ENCODE measurements at places on chromosomes 6 and 20.
A peak's percentile ranks its signal among the peaks of the same experiment; 100 is the strongest.

- DNase-seq = no peak
Measured at GRCh38 chr6:155645325-155645724, 189.7 kb upstream of the NOX3 start.

- DNase-seq = peak; percentile 28
Measured at GRCh38 chr6:39791850-39792539, at the start of gene DAAM2. TSS of gene DAAM2 (plus strand) at chr6:39792376. CDS start at chr6:39856303, 63,927 bp downstream.

DNA sequence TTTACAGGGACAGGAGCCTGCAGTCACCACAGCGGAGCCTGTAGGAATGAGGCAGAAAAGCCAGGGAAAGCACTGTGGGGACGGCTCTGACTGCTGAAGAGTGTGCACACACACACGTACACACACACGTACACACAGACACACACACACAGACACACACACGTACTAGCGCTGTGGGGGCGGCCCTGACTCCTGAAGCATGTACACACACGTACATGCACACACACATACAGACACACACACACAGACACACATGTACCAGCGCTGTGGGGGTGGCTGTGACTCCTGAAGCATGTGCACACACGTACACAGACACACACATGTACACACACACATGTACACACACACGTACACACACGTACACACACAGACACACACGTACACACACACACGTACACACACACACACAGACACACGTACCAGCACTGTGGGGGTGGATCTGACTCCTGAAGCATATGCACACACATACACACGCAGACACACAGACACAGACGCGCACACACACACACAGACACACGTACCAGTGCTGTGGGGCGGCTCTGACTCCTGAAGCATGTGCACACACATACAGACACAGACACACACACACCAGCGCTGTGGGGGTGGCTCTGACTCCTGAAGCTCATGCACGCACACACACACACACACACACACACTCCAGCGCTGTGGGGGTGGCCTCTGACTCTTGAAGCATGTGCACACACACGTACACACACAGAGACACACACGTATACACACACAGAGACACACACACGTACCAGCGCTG, 127.3 kb downstream of the DLL1 start:
- DNase-seq = no peak

- DNase-seq = no peak
Measured at GRCh38 chr20:58012731-58013510, 215.5 kb downstream of the ANKRD60 start.

DNA sequence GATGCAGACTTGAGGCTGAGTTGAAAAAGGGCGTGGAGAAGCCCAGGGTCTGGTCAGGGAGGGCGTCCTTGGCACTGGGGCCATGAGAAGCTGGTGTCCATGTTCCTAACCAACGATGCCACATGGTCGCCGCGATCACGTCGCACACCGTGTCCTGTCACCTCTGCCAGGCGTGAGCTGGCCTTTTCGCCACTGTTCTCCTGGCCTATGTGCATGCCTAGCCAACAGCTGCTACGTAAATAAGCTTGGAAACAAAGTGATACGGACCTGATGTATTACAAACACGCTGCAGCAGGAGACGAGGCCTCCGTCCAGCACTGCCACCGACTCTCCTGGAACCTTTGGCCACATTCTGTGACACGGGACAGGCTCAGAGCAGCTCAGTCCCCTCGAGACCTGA, 22.0 kb upstream of the KIF25 start:
- DNase-seq = peak; percentile 5

- no peak for DNase-seq
Measured at GRCh38 chr20:52204136-52204535, 12.6 kb upstream of the ZFP64 start.

GRCh38 chr20:61596687-61597330, 344.7 kb downstream of the CDH4 start:
- DNase-seq = no peak

- no peak for DNase-seq
Measured at GRCh38 chr6:45663251-45664221, 285.8 kb upstream of the SUPT3H start.

DNA sequence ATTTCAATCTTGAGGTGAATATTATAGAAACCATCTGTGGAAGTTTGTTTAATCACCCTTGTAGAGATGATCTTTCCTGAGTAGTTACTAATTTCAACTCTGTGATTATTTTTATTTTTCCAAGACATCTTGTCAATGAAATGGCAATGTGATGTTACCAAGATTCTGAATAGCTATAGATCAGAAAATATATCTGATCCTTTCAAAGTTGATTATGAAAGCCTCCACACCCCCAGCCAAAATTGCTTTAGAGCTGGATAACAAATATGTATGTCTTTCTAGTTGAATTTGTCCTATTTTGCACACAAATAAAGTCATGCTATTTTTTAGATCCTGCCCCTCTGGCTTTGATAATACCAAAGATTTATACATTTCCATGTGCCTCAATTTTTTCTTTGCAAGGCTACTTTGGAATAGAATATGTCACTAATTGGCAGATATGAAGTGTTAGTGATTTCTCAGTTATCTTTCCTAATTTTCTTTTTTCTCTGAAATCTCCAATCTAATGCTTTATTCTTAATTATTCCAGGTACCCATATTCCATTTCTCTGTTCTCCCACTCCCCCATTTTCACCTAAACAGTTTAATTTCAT, 5.0 kb downstream of the SIM1 start:
- no peak for DNase-seq

- DNase-seq = no peak
Measured at GRCh38 chr6:86581833-86582232, 355.5 kb upstream of the HTR1E start.

DNA sequence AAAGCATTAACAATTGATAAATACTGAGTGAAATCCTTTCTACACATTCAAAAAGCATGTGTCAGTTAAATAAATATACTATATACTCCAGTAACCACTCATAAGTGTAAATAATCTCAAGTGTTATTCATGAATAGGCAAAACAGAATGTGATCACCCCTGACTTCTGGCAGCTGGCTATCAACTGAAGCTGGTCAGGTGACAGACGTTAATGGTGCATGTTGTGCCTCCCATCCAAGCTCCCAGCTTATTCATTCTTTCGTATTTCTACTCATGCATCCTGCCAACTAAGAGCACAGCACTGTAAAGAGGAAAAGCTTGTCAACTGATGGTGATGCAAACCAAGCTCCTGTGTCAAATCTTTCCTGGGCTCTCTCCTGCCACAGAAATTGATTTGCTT, 7.7 kb downstream of the PSMB1 start:
- no peak for DNase-seq

DNA sequence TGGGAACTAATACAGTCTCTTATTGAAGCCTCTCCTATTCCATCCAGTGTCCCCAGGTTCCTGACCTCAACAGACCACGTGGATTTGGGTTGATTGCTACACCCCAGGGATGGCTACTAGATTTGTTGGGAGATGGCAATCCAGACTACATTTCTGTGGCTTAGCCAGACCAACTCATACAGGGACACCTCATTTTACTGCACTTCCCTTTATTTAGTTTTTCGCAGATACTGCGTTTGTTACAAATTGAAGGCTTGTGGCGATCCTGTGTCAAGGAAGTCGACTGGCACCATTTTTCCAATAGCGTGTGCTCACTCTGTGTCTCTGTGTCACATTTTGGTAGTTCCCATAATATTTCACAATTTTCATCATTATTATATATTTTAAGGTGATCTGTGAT, 10.3 kb upstream of the MTRF1L start:
- DNase-seq = no peak

DNA sequence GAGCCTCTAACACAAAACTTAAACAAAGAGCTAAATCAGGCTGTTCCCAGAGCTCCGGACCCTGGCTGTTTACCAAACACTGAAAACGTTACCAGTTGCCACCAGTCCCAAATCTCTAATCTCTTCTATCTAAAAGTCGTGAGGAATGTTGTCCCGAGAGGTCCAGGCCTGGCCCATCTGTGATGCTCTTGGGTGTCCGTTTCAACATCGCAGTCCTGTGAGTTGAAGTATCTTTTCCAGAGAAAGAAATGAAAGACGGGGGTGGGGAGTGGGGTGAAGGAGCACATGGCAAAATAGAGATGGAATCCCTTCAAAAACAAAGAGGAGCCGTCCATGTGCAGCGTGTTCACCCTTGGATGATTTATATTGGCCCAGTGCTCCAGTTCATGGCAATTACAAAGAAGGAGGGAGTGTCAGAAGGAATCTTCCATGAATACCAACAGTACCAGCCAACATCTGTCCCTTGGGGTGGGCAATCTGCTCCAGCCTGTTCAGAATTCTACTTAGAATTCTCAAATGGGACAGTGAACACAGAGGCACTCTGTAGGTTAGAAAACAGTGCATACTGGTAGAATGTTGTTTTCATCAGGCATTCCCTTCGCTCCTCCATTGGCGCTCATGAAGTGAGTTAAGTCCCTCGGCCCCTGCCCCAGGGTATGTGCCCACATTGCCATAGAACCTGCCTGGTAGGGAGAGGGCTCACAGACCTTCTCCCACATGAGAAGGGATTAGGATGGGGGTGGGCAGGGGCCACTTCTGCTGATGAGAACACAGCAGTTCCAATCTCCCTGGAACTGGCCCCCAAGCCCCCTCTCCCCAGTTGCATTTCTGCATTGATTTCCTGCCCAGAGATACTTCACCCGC, 112.1 kb downstream of the LY86 start:
- no peak for DNase-seq

DNA sequence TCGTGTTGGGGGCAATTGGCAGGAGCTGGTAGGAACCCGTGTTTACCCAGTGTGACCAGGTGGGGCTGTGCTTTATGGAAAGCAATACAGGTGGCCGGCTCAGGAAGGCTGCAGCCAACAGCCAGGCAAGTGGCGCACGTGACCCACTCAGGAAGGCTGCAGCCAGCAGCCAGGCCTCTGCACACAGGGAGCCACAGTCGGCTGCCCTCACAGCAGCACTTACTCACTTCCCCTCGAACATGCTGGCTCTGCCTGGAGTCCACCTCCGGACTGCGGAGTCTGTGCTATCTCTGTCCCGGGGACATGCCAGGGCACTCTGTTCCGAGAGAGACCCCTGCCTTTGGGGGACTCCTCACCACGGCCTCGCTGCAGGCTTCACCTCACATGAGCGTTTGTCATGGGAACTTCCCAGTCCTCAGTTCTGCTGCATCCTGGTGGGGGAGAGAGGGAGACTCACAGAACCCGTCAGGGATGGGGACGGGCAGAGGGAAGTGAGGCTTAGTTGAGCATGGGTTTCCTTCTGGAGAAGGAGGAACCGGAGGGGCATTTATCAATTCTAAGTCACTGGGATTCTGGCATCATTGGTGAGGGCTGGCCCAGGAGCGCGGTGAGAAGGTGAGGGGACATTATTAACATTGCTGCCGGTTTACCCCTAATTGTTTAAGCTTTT, 76.8 kb downstream of the TTLL2 start:
- DNase-seq = no peak

GRCh38 chr6:111653979-111654378, 48.3 kb upstream of the TRAF3IP2 start:
- DNase-seq = no peak

Data from NCI-H82 (cell line).